NCI-H1694 (cell line): ENCODE measurements at places on chromosomes 7 and 10.

DNA sequence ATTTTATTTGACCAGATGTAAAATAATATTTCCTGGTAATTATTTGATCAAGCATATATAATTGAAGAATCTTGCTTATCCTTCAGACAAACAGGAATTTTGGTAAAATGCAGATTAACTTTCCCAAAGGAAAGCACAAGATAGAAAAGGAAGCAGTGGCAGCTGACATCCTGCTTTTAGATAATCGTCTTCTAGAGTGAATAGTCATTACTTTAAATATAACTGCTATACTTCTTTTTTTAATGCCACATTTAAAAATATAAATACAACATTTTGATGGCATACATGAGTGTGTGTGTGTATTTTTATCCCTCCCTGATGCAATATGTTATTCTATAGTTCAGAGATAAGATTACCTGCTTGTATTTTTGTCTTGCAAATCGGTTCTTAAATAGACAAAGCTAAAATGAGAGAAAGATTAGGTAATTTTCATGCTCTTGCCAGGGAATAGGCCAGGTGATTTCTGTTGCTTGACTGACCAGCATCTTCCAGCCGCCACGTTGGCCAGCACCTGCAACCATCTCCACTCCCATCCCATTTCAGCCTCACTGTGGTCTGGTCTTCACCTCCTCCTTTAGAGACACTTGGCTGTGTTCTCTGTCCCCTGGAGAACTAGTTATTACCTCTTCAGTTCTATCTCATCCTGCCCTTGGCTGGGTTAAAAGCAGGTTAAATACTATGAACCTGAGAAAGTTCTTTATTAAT lies 58.1 kb downstream of the MDFIC start:
- DNase-seq = no peak

DNA sequence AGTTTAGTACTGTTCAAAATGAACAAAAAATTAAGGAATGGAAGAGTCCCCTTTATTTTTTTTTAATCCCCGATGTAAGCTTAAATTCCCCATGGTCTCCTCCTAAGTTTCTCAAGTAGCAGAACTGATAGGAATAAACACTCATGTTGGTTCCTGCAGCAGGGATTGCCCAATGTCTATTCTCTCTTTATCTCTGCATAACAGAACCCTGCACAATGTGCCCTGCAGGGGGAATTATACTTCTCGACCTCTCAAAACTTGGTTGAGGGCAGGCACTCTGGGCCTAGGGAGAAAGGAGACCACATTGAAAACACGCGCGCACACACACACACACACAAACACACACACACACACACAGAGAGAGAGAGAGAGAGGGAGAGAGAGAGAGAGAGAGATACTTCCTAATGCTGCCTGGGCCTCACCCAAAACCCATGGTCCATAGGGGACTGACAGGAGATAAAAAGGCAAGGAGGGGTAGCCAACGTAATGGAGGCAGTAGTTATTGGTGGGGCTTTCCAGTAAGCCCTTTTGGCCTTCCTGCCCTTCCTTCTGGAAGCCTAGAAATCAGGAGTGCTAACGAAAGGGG lies 22.7 kb downstream of the JAZF1 start:
- DNase-seq = no peak

DNA sequence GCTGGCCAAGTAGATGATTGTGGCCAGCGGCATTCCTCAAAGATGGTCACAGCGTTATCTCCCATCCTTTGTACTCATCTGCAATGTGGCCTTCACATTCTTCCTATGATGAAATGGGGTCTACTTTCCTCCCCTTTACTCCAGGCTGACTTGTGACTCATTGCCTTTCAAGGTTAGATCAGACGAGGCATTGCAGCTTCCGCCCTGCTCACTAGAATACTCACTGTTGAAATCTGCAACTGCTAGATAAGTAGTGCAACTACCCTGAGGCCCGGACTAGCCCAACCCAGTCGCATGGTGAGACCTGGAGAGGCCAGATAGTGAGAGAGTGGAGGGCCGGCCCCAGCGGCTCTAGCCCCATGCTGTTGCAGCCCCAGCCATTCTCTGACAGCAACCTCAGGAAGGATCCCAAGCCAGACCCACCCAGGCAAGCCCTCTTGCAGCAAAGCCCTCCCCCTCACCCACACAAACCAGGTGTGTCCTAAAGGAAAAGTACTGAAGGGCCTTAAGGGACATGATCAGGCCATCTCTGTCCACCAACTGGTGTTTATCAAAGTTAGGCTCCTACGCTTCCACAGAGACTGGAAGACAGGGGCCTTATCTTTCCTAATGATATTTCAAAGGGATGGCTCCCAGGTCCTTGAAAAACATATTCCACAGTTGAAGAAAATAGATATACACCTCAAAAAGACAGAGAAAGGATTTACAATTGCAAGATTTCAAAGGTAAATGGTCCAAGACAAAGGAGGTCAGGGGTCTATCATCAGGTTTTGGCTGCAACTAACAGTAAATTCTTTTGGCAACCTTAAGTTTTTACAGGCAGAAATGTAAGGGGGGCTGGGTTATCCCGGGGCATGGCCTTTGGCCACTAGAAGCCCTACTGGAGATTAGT lies 107.2 kb upstream of the TRIM24 start:
- DNase-seq = no peak

GRCh38 chr7:83799333-83799732 lies 150.4 kb upstream of the SEMA3E start:
- DNase-seq = no peak

DNA sequence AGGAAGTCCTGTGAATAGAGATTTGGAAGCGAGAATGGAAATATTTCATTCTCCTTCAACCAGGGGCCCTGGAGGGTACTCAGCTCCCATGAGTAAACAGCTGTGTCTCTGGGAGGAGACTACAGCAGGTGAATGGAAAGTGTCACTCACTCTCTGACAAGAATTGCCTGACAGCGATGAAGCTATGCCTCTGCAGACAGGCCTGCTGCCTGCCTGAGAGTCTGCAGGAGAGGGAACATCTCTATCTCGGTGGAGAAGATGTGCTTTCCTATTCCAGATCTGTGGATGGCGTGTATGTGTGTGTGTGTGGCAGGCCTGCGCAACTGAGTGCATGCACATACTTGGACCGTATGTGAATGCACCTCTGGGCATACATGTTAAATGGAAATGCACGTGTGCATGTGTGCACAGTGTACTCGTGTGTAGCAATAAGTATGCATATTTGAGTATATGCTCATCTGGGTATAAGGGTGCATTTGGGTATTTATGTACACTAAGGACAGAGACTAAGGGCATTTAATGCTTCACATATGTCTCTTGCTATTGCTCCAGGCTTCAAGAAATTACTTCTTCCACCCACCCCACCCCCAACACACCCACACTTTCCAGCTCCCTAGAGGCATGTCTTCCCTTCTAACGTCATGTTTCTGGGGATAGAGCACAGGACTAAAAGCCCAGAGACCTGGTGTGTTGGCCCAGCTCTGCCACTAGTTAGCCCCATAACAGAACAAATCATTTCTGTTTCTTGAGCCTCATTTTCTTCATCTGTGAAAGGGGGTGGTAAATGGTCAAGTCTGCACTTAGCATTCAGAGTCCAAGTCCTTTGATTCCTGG lies 4.6 kb upstream of the ADCYAP1R1 start:
- DNase-seq = no peak

GRCh38 chr10:80412486-80412885 lies 4.1 kb downstream of the PRXL2A start:
- no peak for DNase-seq

GRCh38 chr7:55545496-55545895 lies 26.8 kb downstream of the VOPP1 start:
- no peak for DNase-seq

DNA sequence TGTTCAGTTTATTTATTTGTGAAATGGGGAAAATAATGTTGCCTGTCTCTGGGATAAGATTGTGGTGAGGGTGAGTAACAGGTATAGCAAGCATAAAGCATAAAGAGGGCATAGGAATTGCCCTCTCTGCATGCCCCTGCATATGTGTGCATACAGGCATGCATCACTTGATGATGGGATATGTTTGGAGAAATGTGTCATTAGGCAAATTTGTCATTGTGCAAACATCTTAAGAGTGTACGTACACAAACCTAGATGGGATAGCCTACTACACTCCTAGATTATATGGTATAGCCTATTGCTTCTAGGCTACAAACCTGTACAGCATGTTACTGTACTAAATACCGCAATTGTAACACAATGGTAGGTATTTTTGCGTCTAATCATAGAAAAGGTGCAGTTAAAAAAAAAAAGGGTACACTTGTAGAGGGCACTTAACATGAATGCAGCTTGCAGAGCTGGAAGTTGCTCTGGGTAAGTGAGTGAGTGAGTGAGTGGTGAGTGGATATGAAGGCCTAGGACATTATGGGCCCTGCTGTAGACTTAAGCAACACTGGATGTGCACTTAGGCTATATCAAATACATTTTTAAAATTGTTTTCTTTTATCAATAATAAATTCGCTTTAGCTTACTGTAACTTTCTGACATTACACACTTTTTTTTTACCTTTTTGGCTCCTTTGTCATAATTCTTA lies 386.5 kb upstream of the ANKRD30A start:
- DNase-seq = no peak

DNA sequence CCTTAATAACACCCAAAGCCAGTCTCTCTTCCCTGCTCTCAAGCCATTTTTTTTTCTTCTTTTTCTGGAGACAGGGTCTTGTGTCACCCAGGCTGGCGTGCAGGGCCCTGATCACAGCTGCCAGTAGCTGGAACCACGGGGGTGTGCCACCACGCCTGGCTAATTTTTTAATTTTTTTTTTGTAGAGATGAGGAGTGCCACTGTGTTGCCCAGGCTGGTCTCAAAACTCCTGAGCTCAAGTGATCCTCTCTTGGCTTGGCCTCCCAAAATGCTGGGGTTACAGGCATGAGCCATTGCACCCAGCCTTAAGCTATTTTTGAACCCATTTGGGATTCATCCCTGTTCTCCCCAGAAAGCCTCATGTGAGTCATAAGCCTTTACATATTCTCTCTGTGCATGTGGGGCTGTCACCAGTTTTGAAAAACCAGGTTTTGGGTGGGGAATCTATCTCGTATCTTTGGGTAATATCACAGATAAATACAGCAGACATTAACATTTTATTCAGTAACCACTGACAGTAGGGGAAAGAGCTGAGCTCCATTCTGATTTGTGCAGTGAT lies 15.5 kb downstream of the ZNF487 start:
- no peak for DNase-seq

DNA sequence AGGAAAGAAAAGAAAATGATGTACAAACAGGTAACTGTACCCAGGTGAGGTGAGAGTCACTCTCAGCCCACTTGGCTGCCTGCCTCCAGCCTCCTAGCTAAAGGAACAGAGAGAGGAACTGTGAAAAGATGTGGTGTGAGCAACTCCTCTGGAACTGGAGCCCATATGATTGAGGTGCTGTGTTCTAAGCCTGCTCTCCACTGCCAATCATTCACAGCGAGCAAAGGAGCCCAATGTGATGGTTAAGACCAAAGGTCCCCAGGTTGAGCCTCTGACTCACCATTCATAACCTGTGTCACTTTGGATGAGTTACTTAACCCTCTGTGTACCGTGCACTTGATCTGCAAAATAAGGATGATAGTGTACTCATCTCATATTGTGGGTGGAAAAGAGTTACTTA lies 868.1 kb upstream of the AUTS2 start:
- DNase-seq = no peak

- peak; percentile 51 for DNase-seq
Measured at GRCh38 chr10:60208676-60209269, 180.9 kb downstream of the ANK3 start.

DNA sequence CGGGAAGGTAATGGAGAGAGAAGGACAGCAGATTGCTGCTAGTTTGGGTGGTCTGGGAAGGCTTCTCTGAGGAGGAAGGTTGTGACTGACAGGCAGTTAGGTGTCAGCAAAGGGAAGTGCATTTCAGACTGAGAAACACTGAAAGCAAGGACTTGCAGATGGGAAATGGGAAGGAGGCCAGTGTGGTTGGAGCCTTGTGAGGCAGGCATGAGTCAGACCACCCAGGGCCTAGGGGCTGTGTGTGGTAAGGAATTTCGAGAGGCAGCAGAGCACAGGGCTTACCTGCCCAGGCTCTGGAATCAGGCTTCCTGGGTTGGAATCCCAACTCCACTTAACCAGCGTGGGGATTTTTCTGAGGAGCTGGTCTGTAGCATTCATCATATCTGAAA lies 53.5 kb downstream of the NRF1 start:
- no peak for DNase-seq

GRCh38 chr10:80500572-80501380 lies 36.9 kb upstream of the SH2D4B start:
- DNase-seq = no peak

- DNase-seq = no peak
Measured at GRCh38 chr7:100682991-100683658, 9.6 kb downstream of the GNB2 start.

GRCh38 chr10:79048639-79049550 lies 19.9 kb upstream of the ZMIZ1 start:
- DNase-seq = no peak

GRCh38 chr7:16762177-16762576 lies 8.6 kb downstream of the TSPAN13 start:
- DNase-seq = no peak

GRCh38 chr7:29864656-29865055 lies 58.3 kb downstream of the WIPF3 start:
- DNase-seq = no peak

DNA sequence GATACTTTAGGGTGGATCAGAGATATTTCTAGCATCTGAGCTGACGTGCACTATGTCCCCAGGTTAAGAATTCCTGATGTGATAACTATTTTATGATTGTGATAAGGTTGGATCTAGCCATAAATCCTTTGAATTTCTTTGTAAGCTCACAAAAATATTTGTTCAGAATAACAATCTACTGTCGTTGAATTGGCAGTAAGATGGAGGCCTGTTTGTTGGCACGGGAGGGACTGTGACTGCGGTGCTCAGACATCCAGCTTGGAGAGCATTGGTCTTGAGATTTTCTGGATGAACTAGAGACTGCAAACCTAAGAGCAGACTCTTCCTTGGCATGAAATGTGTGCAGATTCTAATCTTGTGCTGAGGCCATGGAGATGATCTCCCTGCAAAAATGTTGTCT lies 131.1 kb downstream of the LRRC4 start:
- no peak for DNase-seq

DNA sequence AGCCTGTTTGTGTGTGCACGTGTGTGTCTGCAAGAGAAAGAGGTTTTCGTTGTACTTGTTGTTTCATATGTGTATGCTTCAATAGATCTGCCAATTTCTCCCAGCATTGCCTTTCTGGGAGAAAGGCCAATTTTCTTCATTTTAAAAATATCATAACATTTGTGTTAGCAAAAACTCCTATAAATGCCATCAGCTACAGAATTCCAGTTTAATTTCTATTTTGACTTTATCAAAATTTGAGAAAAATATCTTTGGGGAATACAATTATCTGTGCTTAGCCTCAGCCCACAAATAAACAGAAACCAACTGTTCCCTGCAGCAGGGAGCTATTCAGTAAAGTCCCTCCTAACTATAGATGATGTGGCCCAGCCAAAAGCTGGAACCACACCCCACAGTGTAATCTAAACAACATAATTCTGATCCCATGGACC lies 68.3 kb upstream of the MGMT start:
- no peak for DNase-seq
